ENCODE measurements at places on chromosomes 7 and 10.

- DNase-seq: no peak
These were observed 73.0 kb downstream of the NEUROD6 start for GRCh38 chr7:31267486-31267885.

- no peak for DNase-seq
These were observed 10.9 kb upstream of the GDF2 start for GRCh38 chr10:47311193-47311931.

- no peak for DNase-seq
These were observed 53.6 kb downstream of the GPR37 start for GRCh38 chr7:124712017-124712416.

DNA sequence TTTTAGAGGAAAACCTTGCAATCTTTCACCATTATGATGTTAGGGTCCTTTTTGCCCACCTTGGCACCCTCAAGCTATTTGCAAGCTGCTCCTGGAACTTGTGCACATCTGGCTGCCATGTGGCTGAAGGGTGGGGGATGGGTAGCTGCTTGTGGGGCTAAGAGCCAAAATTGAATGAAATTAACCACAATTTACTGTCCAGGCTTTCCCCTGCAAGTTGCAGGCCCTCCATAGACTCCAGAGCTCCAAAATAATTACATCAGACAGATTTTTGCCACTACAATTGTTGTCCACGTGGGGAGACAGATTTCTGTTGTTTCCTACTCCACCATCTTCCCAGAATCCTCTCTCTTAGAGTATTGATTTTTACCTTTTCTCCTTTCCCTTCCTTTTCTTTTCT, 19.1 kb downstream of the PI4K2A start:
- DNase-seq: peak; percentile 84

Data from fibroblast of upper back skin (primary cell).